ENCODE measurements at places on chromosomes 12 and 14.

DNA sequence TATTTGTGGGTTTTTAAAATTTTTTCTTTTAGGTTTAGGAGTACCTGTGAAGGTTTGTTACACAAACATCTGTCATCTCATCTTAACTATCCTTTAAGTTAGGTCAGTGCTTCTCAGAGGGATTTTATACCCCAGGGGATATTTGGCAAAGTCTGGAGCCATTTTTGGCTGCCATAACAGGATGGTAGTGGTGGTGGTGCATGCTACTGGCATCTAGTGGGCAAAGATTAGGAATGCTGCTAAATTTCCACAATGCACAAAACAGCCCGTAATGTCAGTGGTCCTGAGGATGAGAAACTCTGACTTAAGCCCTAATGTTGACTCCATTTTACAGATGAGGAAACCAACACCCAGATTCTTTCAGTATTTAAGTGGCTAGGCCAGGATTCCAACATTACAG lies 85.2 kb upstream of the MYF6 start:
- no peak for DNase-seq

DNA sequence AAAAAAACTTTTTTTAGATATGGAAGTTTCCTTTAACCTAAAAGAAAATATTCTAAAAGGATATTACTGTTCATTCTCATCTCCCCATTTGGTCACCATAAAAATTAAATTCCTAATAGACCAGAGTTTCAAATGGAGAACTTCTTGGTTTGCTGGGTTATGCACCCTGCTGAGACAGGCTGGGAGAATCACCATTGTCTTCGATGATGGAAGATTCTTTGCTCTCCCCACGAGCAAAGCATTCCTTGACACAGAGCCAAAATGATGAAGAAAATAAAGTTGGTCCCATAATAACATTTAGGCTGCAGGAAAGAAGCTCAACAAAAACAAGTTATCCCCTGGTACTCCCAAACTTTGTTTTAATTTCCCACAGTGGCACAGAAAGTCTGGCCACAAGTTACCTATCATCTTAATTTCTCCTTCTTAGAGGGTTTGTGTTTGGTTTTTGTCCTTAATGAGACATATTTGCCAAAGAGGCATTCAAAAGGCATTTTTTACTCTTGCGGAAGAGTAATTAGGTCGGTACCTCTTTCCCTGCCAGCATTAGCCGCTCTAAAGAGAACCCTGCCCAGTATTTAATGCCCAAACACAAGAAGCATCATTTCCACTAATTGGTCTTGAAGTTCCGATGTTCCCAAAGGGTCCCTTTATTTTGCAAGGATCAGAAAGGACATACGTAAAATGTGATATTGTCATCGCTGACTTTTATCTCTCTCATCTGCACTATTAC lies 4.8 kb downstream of the DIO2 start:
- no peak for DNase-seq

DNA sequence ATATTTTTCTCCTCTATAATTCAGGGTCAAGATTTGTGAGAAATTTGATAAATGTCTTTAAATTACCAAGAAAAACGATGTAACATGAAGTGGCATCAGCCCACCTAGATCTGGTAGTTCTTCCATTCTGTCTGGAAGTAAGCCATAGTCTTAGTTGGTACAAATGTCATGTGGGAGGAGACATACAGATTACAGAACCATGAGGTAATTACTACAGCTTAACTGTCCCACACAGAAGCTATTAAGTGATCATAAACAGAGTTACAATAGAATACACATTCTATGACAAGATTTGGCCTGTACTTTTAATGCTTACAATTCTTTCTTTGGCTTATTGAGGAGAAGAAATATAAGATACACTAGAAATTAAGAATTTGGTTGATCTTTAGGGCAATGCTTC lies 13.7 kb upstream of the SIX1 start:
- no peak for DNase-seq

GRCh38 chr12:3055026-3055703 lies 22.0 kb upstream of the TSPAN9 start:
- DNase-seq = no peak

- no peak for DNase-seq
These were observed 17.6 kb downstream of the PNP start for GRCh38 chr14:20486684-20487395.

- DNase-seq = no peak
These were observed 76.0 kb upstream of the ST8SIA1 start for GRCh38 chr12:22410486-22410885.

- DNase-seq = no peak
These were observed 150.9 kb downstream of the EMP1 start for GRCh38 chr12:13347241-13348043.

GRCh38 chr14:24368562-24369252 lies 723 bp downstream of the NFATC4 start:
- DNase-seq = no peak

- no peak for DNase-seq
These were observed 192.2 kb upstream of the ARHGAP5 start for GRCh38 chr14:31884776-31885379.

- peak; percentile 35 for DNase-seq
These were observed 668 bp downstream of the TRIP11 start for GRCh38 chr14:92039063-92039718.

- no peak for DNase-seq
These were observed 104.5 kb upstream of the MED13L start for GRCh38 chr12:116381744-116382685.

- no peak for DNase-seq
These were observed 93.0 kb upstream of the CNOT2 start for GRCh38 chr12:70150230-70150629.

- no peak for DNase-seq
These were observed 58.9 kb downstream of the BCL11B start for GRCh38 chr14:99213101-99213500.

DNA sequence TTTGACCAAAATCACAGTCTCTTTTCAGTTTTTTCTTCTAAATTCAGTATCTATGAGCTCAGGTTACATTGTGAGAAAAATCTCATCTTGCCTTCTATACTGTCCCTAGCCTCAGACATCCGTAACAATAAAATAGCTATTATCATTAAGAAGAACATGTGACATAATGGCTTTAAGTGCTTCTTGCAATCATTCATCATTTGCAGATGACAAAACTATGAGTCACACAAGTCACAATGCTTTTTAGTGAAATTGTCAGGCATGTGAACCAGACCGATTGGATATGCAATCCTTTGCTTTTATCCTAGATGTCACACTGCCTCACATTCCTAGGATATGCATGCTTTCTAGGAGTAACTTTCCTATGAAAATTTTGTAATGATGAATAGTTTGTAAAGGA lies 313.1 kb downstream of the SLC6A15 start:
- DNase-seq = no peak

DNA sequence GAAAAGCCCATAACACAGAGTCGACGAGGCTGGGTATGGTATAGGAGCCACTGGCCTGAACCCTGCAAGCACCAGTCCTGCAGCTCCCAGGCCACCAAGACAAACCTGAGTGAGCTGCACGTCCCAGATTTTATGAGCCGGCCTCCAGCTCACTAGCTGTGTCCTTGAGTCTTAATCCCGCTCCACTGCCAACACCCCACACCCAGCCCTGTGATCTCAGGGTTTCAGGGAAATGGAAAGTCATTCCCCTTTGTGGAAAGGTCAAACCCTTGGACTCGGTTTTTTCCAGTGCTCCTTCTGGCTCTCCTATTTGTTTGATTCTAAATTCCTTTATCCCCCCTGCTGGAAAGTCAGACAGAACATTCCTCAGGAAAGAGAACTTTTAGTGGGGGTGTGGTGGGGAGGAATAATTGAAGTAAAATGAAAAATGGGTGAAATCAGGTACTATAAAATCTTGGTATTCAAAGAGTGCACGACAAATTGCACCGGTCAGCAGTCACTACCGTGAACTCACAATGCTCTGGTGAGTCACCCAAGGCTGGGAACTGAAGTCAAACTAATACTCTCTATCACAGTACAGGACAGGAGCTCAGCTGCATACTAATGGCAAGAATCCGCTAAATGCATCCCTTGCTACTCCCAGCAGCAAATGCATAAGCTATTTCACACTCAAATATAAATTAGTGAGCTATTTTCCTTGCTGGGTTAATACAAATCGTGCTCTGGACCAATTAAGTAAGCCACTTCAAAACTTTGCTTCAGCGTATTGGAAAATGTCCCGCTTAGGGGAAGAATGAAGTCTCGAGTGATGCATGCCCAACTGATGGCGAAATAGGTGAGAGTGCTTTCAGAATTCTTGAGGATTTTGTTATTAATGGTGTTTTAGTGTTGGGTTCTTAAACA lies 9.0 kb downstream of the PITPNM2 start:
- peak; percentile 34 for DNase-seq

DNA sequence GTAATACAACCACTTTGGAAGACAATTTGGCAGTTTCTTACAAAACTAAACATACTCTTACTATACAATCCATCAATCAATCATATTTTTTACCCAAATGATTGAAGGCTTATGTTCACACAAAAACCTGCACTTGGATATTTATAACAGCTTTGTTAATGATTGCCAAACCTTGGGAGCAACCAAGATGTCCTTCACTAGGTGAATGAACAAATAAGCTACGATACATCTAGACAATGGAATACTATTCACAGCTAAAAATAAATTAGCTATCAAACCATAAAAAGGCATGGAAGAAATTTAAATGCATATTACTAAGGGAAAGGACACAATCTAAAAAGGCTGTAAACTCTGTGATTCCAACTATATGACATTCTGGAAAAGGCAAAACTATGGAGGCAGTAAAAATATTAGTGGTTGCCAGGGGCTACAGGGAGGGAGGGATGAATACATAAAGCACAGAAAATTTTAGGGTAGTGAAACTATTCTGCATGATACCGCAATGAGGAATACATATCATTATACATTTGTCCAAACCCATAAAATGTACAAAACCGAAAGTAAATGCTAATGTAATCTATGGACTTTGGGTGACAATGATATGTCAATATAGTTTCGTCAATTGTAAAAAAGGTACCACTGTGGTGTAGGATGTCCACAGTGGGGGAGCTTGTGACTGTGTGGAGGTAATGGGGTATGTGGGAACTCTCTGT lies 70.5 kb downstream of the GPR65 start:
- DNase-seq = no peak

DNA sequence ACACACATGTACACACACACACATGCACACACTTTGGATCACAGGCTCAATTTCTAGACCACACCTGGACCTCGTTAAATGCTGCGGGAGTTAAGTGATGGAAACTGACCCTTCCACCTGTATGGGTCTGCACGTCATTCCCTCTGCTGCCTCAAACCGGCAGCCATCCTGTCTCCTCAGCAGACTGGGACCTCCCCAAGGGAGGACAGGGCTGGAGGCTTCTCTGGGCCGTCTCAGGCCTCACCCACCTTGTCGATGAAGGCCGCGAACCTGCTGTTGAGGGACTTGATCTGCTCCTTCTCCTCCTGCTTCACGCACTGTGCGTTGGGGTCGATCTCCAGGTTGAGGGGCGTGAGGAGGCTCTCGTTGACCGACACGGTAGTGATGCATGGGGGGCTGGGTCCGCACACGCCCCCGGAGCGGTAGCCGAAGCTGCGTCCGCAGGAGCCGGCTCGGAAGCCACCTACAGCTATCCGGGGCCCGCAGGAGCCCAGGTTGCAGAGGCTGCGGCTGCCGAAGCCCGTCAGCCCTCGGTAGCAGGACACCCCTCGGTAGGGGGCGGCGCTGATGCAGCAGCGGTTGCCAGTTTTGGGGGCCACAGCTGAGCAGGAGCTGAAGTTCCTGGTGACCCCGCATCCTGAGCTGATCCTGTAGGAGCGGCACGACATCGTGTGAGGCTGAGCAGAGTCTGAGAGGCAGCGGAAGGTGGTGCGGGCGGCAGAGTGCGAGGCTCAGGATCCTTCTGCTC lies at the start of gene KRT85:
TSS of gene KRT85 (minus strand) at position 744 of the 748 bp plus-strand sequence. CDS start at position 668, 76 bp downstream.
- no peak for DNase-seq

DNA sequence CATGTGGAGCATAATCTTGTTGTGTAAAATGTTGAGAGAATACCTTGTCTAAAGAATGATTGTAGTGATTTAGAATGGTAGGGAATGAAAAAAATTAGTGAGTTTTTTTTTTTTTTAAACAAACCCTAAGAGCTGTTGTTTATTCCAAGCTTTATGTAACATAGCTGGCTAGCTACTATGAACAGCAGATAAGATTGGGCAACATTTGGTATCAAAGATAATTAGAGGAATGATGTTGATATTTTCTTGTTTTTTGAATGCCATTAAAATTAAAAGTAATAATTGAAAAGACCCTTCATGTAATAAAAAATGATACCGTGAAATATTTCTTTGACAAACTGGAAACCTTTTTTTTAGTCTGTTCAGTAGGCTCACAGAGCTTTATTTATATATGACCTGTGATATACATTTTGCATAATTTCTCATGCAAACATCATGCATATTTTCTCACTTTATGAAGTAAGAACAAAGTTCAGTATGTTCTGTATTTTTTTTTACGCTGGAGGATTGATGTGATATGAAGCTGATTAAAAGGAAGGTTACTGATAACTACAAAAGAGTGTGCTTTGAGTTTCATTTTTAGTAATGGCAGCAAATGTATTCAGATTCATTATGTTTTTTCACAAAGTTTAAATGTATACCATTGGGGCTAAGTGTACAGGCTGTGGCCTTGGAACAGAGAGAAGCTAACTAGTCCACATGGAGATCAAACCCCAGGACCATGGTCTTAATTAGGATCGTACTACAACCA lies 8.1 kb downstream of the CPSF6 start:
- DNase-seq = no peak

DNA sequence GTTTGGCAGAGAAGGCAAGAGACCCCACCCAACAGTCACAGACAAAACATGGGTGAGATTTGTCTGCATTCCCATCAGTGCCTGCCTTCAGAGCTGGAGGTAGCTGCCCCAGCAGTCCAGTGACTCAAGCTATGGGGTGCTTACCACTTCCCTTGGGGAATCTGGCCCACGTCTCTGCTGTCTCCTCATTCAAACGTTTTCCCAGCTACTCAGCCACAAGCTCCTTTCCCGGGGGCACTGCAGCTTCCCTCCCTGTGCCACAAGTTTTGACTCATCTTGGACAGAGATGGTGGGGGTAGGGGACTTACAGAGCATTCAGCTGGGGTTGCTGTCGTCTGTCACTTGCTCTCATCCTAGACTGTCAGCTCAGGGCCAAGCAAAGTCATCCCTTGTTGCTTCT lies 66.6 kb downstream of the FBXL14 start:
- DNase-seq = no peak

DNA sequence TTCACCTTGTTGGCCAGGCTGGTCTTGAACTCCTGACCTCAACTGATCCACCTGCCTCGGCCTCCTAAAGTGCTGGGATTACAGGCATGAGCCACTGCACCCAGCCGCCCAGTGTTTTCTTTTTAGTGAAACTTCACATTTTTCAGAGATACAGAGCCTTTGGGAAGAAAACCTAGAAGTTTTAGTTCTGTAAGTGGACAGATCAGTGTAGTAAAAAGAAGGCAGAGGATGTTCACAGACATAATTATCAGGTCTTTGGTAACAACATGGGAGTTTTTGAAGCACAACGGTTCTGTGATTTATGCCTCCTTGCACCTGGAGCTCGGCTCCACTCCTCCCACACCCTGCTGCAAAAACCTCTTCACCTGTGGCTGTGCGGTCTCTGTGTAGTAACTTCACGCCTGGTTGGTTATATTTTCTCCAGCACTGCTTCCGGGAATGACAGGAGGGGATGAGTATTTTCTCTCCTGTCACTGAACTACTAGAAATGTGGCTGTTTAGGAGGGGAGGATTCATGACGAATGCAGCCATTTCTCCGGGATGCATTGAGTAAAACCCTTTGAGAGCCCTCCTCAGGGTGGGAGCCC lies 67.0 kb downstream of the ARF6 start:
- no peak for DNase-seq

GRCh38 chr12:72889791-72890190 lies 617.6 kb downstream of the TRHDE start:
- DNase-seq = no peak
